ENCODE measurements at places on chromosomes 3 and 15.

GRCh38 chr3:99966662-99967416, 147.5 kb downstream of the FILIP1L start:
- no peak for DNase-seq

- no peak for DNase-seq
These were observed 22.2 kb upstream of the EID1 start for GRCh38 chr15:48855501-48856440.

DNA sequence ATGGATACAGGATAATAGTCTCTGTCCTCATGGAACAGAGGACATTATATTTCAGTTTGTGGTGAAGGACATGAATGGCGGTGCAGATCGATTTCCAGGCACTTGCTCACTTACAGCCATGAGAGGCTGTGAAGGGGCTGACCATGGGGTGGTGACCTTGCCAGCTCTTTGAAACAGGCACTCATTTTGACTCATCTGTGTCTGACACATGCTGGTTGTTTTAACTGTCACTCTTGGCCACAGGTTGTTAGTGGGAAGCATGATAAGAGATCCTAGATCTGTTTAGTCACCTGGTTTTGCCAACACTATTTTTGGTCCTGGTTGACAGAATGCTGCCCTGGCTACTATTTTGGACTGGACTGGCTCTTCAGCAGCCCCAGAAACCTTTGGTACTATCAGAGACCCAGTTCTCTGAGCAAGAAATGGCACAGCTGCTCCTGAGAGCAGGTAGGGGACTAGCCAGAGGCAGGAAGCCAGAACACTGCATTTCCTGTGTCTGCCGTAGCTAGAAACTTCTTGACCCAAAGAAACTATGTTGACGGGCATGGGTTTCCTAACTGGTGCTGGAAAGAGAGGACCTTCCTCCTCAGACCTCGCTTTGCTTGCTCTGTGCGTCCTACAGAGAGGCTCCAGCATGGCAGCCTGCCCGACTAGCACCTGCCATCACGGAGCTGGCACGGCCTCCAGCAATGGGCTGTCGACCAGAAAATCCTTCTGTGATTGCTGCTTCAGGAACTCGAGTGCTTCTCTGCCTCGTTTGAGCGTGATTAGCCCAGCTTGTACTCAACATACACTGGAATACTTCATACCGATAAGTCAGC, 6.3 kb downstream of the PXYLP1 start:
- DNase-seq = no peak

GRCh38 chr3:172982736-172983364, 158.2 kb downstream of the SPATA16 start:
- DNase-seq = no peak

DNA sequence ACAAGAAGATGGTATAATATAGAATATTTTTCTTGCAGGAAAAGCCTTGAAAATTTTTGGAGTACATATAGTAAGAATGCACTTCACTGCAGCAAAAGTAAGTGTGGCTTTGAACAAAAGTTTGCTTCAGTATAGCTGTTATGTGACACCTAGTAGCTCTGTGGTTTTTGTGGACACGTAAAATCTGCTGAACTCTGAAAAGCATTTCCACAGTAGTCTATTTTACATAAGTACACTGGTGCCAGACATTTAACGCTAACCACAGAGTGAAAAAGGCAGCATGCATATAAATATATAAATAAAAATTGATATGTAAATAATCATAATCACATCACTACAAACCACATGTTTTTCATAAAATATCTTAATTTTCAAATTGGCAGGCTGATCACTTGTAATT, 39.8 kb downstream of the CGGBP1 start:
- DNase-seq = no peak

DNA sequence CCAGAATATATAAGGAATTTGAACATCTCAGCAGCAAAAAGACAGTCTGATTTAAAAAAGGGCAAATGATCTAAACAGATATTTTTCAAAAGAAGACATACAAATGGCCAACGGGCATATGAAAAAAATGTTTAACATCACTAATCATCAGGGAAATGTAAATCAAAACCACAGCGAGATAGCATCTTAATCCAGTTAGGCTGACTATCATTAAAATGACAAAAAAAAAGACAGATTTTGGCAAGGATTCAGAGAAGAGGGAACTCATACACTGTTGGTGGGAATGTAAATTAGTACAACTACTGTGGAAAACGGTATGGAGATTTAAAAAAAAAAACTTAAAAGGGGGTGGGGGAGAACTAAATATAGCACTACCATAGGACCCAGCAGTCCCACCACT, 47.9 kb downstream of the RNF13 start:
- DNase-seq = no peak

DNA sequence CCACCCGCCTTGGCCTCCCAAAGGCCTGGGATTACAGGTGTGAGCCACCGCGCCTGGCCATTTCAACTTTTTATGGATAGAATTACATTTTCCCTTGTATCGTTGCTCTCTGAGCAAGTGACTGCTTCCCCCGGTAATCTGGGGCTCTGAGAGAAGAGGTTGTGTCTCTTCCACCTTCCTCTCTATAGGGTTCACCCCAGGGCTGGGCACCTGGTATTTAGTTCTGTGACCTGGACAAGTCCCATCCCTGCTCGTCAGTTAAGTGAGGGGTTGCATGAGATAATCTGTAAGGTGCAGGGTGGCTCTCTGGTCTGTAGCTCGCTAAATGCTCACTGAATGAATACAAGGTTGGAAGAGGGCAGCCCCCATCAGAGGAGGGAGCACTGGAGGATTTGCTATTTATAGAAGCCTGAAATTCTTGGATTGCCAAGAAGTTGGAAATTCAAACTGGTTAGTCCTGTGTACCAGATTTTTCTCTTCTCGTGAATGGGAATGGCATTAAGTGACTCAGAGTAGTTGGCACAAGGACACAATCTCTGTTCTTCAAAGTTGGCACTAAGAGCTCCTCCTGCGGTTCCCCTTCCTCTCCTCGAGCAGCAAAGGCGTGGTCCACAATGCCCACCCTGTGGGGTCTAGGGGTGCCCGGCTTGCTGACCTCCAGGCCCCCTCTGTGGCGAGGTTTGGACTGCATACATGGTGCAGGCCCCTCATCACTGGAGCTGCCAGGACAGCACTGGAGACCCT, 68.1 kb upstream of the DLG1 start:
- no peak for DNase-seq

DNA sequence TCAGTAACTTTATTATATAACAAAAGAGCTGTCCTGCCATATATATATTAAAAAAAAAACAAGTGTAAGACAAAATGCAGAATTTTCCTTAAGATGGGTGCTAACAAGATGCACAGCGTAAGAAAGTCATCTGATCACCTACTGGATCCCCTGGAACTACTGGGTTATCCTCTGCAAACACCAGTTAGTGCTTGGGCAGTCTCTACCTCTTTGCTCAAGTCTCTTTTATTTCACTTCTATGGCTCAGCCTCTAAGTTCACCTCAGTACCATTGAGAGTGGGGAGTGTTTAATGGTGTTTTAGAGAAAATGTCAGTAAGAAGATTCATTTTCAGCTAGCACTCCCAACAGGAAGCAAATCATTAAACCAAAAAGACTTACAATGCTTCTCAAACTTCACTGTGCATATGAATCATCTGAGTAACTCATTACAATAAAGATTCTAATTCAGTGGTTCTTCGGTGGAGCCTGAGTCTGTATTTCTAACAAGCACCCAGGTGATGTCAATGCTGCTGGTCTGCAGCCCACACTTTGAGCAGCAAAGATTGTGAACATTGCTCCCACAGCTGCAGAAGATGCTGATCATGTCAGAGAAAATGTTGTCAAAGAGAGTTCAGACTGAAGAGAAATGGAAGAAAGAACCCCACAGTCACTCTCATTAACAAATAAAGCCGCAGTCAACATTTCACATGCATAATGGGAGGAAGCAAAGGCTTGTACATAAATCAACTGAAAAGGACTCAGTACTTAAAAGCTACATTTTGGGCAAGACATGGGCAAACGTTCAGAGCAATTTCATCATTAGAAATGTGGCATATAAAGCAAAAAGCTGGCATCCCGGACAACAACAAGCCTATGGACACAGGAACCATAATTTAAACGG, 227.1 kb upstream of the ATP11B start:
- no peak for DNase-seq

DNA sequence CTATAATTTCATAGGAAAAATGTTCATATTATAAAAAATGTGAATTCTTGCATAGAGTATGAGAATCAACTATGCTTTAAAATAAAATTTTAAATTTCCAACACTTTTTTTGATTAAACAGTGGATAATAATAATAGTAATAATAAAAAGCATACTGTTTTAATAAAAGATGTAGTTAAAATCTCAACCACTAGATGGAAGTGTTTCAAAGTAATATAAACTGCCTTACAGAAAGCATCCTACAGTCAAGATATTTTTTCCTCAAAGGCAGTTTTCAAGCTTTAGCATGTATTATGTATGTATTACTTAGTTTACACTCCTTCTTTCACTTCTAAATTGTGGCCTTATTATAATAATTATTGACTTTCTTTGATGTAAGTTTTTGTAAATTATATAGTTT, 217.5 kb downstream of the CHL1 start:
- DNase-seq = no peak

DNA sequence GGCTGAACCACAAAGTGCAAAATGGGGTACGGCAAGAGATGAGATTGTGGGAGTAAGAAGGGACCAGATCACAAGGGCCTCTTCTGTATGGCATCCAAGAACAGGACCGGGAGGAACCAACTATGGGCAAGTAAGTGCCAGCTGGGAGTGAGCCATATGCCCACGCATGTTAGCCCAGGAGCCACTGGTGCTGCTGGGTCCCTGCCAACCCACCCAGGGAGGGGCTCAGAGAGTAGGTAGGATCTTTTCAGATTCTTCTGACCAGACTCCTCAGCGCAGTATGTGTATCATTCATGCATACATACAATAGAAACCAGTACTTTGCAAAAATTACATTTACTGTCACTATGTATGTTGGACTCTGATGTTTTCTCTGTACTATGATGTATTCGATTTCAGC, 54.0 kb downstream of the RAB11A start:
- DNase-seq = no peak

DNA sequence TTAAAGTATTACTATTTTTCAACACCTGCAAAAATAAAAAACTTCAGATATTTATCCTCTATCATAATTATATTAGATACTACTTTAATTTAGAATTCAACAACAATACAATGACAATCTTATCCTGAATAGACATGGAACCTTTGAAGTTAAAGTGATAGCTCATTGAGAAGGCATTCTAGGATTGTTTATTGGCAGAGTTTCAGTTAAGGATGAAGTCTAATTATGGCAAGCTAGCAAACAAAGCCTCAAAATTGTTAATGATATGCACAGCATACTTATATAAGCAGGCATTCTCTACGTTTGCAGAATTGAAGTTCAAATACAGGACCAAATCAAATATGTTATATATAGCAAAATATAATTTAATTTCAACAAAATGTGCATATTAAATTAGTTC, 91.2 kb upstream of the ABI3BP start:
- no peak for DNase-seq

All from stimulated activated naive B cell treated with anti-CD40 and anti-IgM and Interleukin-4, amounts not matched to agents 10 μg/mL and 1 μg/mL and 100 μg/mL, for 72 hours (primary cell).